Esophagus muscularis mucosa (tissue), 4 donors: ENCODE measurements at places on chromosomes 4 and X. TPM values are rescaled to one million over a fixed set of nuclear protein-coding genes. Genes with fewer than 3 reads are reported as not detected.

DNA sequence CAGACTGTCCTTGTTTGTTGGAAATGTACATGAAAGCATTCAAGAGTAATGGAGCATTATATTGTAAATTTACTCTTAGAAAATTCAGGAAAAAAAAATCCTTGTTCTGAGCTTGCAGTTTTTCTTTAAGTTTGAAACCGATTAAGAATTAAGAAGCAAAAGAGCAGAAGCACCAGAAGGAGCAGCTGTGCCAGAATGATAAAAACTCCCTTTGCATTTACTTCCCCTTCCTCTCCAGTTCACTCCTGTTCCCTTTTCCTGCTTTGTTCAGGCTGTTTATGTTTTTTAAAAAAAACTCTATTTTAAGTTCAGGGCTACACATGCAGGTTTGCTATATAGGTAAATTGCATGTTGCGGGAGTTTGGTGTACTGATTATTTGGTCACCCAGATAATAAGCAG, 90.3 kb downstream of the ATOH1 start:
- DNase-seq, result no peak
- no peak overlapping the region for H3K4me3 ChIP-seq
- no peaks in the 10 kb centered on the region for H3K4me1 ChIP-seq

- H3K4me3 ChIP-seq, result no peak overlapping the region
- H3K27me3 ChIP-seq, result no peaks in the 10 kb centered on the region
- no peaks in the 10 kb centered on the region for H3K4me1 ChIP-seq
- no peak for DNase-seq
Observed at GRCh38 chr4:163621821-163622220, 127.3 kb downstream of the TMA16 start.

- no peak overlapping the region for H3K27ac ChIP-seq
- H3K36me3 ChIP-seq, result no peaks in the 10 kb centered on the region
- H3K27me3 ChIP-seq, result no peaks in the 10 kb centered on the region
- peaks cover 24% of the 10 kb centered on the region for H3K4me1 ChIP-seq
Observed at GRCh38 chr4:99628040-99628439, 29.6 kb downstream of the C4orf54 start.

- H3K36me3 ChIP-seq, result peaks cover 48% of the 10 kb centered on the region
- no peaks in the 10 kb centered on the region for H3K27me3 ChIP-seq
- H3K4me3 ChIP-seq, result no peak overlapping the region
- no peaks in the 10 kb centered on the region for H3K4me1 ChIP-seq
Observed at GRCh38 chr4:127916512-127916911, 35.8 kb downstream of the PLK4 start.

GRCh38 chr4:86220121-86220520, 139.7 kb downstream of the MAPK10 start:
- H3K27me3 ChIP-seq, result no peaks in the 10 kb centered on the region
- H3K4me1 ChIP-seq, result peaks cover 8% of the 10 kb centered on the region
- H3K4me3 ChIP-seq, result no peak overlapping the region
- no peak overlapping the region for H3K27ac ChIP-seq

DNA sequence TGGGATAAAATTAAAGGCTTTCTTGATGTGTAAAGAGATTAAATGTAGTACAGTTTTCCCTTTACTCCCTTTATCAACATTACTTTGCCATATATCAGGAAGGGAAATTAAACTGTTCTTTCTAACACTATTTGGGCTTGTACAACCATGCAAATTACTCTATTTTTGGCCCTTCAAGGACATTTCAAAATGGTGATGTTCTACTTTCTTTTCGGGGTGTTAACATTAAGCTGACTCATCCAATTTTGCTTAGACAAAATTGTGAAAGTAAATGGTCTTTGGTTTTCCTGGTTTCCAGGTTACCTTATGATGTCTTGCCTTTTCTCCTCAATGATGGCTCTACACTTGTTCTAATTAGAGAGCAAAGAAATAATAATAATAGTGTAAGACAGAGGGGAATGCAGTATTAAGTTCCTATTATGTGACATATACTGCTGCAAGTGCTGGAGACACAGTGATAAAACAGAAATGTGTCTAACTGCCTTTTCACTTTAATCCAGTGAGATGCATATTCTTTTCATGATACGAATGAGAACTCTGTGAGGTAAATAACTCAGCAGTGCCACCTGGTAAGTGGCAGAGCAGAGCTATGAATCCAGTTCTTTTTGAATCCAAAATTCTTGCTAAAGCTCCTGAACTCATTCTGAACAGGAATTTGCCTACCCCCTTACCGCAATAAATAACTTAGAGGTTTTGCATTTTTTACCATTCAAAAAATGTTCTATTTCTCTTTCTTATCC, 35.7 kb upstream of the PDE5A start:
- H3K36me3 ChIP-seq, result no peaks in the 10 kb centered on the region
- DNase-seq, result no peak
- peaks cover 48% of the 10 kb centered on the region for H3K4me1 ChIP-seq
- H3K27me3 ChIP-seq, result no peaks in the 10 kb centered on the region

TRMT44 gene
- 19.4 TPM for total RNA-seq

IGSF1 gene
- total RNA-seq, result 4.3 TPM

- no peaks in the 10 kb centered on the region for H3K4me1 ChIP-seq
- H3K27ac ChIP-seq, result no peak overlapping the region
- no peaks in the 10 kb centered on the region for H3K36me3 ChIP-seq
- H3K4me3 ChIP-seq, result no peak overlapping the region
- DNase-seq, result no peak
Observed at GRCh38 chrX:53333853-53334252, 52.5 kb upstream of the IQSEC2 start.

UBA6 gene
- 40.9 TPM for total RNA-seq

DNA sequence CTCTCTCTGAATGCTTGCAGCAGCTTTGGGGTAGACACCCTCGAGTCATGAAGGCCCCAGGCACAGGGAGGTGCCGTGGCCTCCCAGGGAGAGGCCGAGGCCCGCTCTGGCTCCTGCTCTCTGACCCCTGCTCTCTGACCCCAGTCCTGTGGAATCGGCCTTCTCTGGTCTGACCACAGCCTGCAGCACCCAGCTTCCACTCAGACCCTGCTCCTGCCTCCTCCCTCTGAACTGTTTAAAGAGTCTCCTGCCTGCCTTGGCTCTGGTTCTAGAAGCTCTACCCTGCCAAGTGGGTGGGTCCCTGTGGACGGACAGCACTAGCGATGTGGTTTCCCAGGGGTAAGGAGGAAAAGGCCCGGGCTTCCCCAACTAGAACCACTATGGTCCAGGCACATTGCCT, 78.2 kb upstream of the TMEM150C start:
- no peaks in the 10 kb centered on the region for H3K27me3 ChIP-seq
- no peaks in the 10 kb centered on the region for H3K4me1 ChIP-seq
- no peak for DNase-seq

ACE2 gene
- 3.5 TPM for total RNA-seq

GRCh38 chrX:30637874-30638815, 15.1 kb upstream of the GK start:
- H3K4me3 ChIP-seq, result no peak overlapping the region
- no peak for DNase-seq
- H3K4me1 ChIP-seq, result no peaks in the 10 kb centered on the region
- H3K27ac ChIP-seq, result no peak overlapping the region

DNA sequence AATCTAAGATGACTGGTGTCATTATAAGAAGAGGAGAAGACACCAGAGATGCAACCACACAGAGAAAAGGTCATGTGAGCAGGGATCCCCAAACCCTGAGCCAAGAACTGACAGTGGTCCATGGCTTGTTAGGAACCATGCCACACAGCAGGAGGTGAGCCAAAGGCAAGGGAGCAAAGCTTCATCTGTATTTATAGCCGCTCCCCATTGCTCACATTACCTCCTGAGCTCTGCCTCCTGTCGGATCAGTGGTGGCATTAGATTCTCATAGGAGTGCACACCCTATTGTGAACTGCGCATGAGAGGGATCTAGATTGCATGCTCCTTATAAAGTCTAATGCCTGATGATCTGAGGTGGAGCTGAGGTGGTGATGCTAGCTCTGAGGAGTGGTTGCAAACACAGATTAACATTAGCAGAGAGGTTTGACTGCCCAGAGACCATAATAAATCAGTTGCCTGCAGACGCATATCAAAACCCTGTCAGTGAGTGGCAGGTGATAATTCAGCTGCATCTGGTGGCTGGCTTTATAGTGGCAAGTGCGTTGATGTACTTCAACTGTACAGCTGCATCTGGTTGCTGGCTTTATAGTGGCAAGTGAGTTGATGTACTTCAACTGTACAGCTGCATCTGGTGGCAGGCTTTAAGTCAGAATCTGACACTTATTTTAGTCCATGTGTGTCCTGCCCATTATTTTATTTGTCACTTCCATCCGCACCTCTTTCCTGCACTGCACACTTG, 19.8 kb upstream of the CXCL2 start:
- no peak for DNase-seq
- no peak overlapping the region for H3K4me3 ChIP-seq
- H3K4me1 ChIP-seq, result peaks cover 22% of the 10 kb centered on the region
- no peaks in the 10 kb centered on the region for H3K27me3 ChIP-seq
- H3K36me3 ChIP-seq, result no peaks in the 10 kb centered on the region
- H3K27ac ChIP-seq, result no peak overlapping the region

- DNase-seq, result no peak
- H3K4me1 ChIP-seq, result peaks cover 5% of the 10 kb centered on the region
- no peaks in the 10 kb centered on the region for H3K36me3 ChIP-seq
Observed at GRCh38 chrX:65610481-65610880, 57.0 kb upstream of the MSN start.

DNA sequence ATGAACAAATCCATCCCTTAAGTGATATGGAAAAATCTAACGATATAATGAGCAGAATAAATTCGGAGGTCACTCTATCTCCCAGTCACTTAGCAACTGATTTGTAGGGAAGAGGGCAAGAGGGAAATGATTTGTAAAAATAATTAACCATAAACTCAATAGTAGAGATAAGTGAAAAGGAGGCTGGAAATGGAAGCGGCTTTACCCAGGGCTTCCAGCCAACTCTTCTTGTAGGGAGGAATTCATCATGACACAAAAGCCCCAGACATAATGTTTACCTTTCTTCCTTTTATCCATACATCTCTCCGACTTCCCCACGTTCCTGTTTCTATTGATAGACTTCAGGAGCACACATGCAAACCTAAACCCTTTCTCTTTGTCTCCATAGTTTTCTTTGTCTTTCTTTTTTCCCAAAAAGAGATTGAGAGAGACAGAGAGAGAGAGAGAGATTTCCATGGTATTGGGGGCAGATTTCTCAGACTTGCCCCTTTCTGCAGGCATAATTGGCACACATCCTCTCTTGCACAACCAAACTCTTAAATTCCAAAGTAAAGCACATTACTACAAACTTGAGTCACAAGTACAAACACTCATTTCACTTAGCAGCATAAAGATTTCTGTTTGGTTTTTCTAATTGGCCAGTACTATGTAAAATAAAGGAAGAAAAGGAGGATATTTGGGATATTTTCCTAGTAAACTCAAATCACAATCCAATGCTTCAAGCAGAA, 140.9 kb downstream of the MAPK10 start:
- no peak overlapping the region for H3K27ac ChIP-seq
- no peaks in the 10 kb centered on the region for H3K27me3 ChIP-seq
- no peaks in the 10 kb centered on the region for H3K4me1 ChIP-seq
- no peak overlapping the region for H3K4me3 ChIP-seq

CD38 gene
- total RNA-seq, result 1.4 TPM

MAGEA4 gene
- not detected for total RNA-seq

DNA sequence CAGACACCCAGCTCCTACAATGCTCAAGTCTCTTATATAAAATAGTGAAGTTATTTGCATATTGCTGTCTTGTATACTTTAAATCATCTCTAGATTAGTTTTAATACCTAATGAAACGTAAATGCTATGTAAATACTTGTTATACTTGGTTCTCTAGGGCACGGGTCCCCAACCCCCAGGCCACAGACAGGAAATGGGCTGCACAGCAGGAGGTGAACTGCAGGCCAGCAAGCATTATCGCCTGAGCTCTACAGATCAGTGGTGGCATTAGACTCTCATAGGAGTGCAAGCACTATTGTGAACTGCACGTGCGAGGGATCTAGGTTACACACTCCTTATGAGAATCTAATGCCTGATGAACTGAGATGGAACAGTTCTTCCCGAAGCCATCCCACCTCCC, 395.9 kb upstream of the EMCN start:
- no peak for DNase-seq
- H3K27me3 ChIP-seq, result no peaks in the 10 kb centered on the region
- H3K4me1 ChIP-seq, result no peaks in the 10 kb centered on the region
- H3K27ac ChIP-seq, result no peak overlapping the region
- no peaks in the 10 kb centered on the region for H3K36me3 ChIP-seq

CXorf38 gene
- 9.6 TPM for total RNA-seq

SPP1 gene
- total RNA-seq, result 2.5 TPM

DNA sequence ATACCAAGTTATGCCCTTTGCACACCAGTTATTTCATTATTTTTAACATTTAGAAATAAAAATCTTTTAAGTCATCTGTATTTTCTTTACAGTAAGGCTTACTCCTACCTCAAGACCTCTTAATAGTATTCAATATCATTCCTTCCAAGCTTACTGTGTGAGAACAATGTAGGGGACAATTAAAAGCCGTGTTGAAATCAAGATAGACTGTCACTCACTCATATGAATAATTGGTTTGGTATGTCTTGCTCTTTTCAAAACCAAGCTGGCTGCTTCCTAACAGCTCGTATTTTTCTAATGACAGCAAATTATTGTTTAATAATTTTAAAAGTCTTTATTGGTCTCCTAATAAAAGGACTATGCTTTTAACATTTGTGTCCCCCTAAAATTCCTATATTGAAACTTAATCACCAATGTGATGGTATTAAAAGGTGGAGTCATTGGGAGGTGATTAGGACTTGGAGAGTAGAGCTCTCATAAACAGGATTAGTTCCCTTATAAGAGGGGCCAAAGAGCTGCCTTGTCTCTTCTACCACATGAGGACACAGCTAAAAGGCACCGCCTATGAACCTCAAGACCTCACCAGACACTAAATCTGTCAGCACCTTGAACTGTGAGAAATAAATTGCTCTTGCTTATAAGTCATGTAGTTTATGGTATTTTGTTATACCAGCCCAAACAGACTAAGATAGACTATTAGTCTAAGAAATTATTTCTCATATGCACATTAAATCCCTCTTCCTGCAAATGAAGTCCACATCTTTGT, 4.1 kb downstream of the ABCB7 start:
- no peak overlapping the region for H3K27ac ChIP-seq
- H3K36me3 ChIP-seq, result no peaks in the 10 kb centered on the region
- no peak for DNase-seq
- H3K27me3 ChIP-seq, result no peaks in the 10 kb centered on the region

DNA sequence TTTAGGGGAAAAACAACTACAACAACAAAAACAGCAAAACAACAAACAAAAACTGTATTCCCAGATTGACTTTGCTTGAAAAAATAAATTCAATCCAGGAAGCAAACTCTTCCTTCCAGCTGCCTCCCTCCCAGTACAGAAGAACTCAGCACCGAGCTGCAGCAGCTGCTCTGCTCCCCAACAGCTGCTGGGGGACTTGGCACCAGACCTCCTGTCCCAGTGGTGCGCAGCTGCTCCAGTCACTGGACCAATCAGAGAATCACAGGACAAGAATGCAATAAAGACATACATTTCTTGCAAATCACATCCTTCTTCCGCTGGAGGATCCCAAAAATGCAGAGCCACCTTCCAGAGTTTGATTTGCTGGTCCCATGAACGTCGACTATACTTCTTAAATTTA, 11.8 kb upstream of the FAM53A start:
- no peak overlapping the region for H3K4me3 ChIP-seq
- H3K27me3 ChIP-seq, result no peaks in the 10 kb centered on the region
- no peaks in the 10 kb centered on the region for H3K4me1 ChIP-seq
- peaks cover 90% of the 10 kb centered on the region for H3K36me3 ChIP-seq
- no peak overlapping the region for H3K27ac ChIP-seq

KIF4A gene
- 0.06 TPM for total RNA-seq

- H3K36me3 ChIP-seq, result no peaks in the 10 kb centered on the region
- no peaks in the 10 kb centered on the region for H3K27me3 ChIP-seq
- H3K27ac ChIP-seq, result no peak overlapping the region
- no peaks in the 10 kb centered on the region for H3K4me1 ChIP-seq
Observed at GRCh38 chrX:134647477-134647877, 10.8 kb downstream of the PLAC1 start.

XAGE1A gene
- not detected for total RNA-seq

SMR3B gene
- not detected for total RNA-seq

DSPP gene
- total RNA-seq, result not detected

KLB gene
- total RNA-seq, result not detected
